ENCODE measurements at places on chromosomes 2 and 18.
A peak's percentile ranks its signal among the peaks of the same experiment; 100 is the strongest.

- H3K4me1 ChIP-seq, result peaks cover 7% of the 10 kb centered on the region
- H3K4me3 ChIP-seq, result no peak overlapping the region
- H3K27me3 ChIP-seq, result no peaks in the 10 kb centered on the region
- no peaks in the 10 kb centered on the region for H3K36me3 ChIP-seq
- DNase-seq, result no peak
Observed at GRCh38 chr2:177603181-177603580, 210.6 kb downstream of the AGPS start.

DNA sequence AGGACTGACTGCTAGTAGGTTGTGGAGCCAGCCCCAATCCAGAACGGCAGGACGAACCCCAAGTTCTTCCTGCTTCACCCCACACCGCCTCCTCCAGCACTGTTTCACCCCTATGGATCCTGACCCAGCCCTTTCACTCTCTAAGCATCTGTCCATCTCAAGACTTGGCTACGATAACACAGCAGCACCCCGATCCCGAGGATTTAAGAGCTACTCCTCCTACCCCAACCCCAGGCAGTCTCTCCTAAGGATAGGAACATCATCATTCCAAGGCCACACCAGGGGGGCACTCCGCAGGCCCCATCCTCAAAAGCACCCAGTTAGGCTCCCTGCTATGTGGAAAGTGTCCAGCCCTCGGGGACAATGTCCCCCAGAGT lies 645 bp downstream of the KCTD18 start:
- H3K27ac ChIP-seq, result peak overlapping the region; percentile 90
- no peaks in the 10 kb centered on the region for H3K27me3 ChIP-seq
- no peak for DNase-seq

GRCh38 chr2:32940316-32940997 lies 6.3 kb upstream of the LTBP1 start:
- H3K36me3 ChIP-seq, result no peaks in the 10 kb centered on the region
- peaks cover 10% of the 10 kb centered on the region for H3K27me3 ChIP-seq
- H3K4me3 ChIP-seq, result no peak overlapping the region
- no peak overlapping the region for H3K27ac ChIP-seq

- no peaks in the 10 kb centered on the region for H3K27me3 ChIP-seq
- peak; percentile 12 for DNase-seq
- H3K27ac ChIP-seq, result peak overlapping the region; percentile 39
- H3K4me1 ChIP-seq, result no peaks in the 10 kb centered on the region
- no peaks in the 10 kb centered on the region for H3K36me3 ChIP-seq
Observed at GRCh38 chr2:151946899-151947812, 118.9 kb upstream of the ARL5A start.

GRCh38 chr2:114631146-114631545 lies 188.7 kb downstream of the DPP10 start:
- no peak overlapping the region for H3K4me3 ChIP-seq
- no peaks in the 10 kb centered on the region for H3K4me1 ChIP-seq
- H3K36me3 ChIP-seq, result no peaks in the 10 kb centered on the region
- DNase-seq, result no peak
- no peak overlapping the region for H3K27ac ChIP-seq

DNA sequence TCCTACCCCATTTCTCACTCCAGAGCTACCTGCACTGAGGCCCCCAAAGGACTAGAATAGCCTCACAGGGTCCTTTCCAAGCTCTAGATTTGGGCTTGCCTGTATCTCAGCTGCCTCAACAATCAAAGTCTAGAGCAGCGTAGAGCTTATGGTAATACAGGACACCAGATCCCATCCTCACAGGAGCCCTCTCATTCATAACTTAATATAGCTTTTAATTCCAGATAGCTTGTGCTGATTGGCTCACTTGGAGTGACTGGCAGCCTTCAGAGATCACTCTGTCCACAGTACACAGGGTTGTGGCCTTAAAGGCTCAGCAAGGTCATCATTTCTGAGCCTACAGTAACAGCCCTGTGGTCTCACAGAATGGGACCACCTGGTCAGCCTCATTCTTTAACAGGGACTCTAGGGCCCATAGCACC lies 51.4 kb downstream of the ZFP36L2 start:
- H3K27ac ChIP-seq, result peak overlapping the region; percentile 81
- H3K27me3 ChIP-seq, result no peaks in the 10 kb centered on the region
- H3K36me3 ChIP-seq, result no peaks in the 10 kb centered on the region
- H3K4me1 ChIP-seq, result peaks cover 78% of the 10 kb centered on the region
- no peak for DNase-seq

GRCh38 chr2:144484201-144484948 lies 35.5 kb downstream of the ZEB2 start:
- no peak overlapping the region for H3K27ac ChIP-seq
- no peak for DNase-seq
- no peaks in the 10 kb centered on the region for H3K36me3 ChIP-seq
- H3K4me3 ChIP-seq, result no peak overlapping the region

- H3K4me3 ChIP-seq, result peak within 1 kb of the TSS; percentile 52
- H3K36me3 ChIP-seq, result no peaks in the 10 kb centered on the region
- H3K27ac ChIP-seq, result peak within 1 kb of the TSS; percentile 58
- peaks cover 48% of the 10 kb centered on the region for H3K27me3 ChIP-seq
Observed at GRCh38 chr2:55923091-55923981, at the start of gene EFEMP1. TSS of gene EFEMP1 (minus strand) at chr2:55923782. CDS start at chr2:55922440, 1,342 bp downstream.

DNA sequence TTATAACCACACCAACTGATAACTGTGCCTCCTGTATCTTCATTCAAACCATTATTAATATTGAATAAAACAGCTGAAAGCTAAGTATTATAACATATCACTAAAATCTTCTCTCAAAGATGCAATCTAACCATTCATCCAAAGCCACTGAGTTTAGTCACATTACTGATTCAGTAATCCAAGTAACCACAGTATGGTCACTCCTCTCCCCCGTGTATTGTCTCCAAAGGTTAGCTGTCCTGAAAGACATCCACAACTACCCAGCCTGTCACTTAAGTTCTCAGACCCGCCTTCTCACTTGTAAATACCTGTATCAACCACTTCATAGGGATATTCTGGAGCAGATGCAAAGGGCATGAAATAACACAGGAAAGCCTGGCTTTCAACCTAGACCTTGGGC lies 213.4 kb upstream of the BOD1L2 start:
- DNase-seq, result no peak
- H3K4me3 ChIP-seq, result no peak overlapping the region
- H3K4me1 ChIP-seq, result no peaks in the 10 kb centered on the region

GRCh38 chr18:7603259-7604000 lies 36.3 kb downstream of the PTPRM start:
- H3K27ac ChIP-seq, result no peak overlapping the region
- H3K27me3 ChIP-seq, result no peaks in the 10 kb centered on the region
- H3K4me1 ChIP-seq, result peaks cover 14% of the 10 kb centered on the region
- no peaks in the 10 kb centered on the region for H3K36me3 ChIP-seq
- no peak overlapping the region for H3K4me3 ChIP-seq
- DNase-seq, result no peak

DNA sequence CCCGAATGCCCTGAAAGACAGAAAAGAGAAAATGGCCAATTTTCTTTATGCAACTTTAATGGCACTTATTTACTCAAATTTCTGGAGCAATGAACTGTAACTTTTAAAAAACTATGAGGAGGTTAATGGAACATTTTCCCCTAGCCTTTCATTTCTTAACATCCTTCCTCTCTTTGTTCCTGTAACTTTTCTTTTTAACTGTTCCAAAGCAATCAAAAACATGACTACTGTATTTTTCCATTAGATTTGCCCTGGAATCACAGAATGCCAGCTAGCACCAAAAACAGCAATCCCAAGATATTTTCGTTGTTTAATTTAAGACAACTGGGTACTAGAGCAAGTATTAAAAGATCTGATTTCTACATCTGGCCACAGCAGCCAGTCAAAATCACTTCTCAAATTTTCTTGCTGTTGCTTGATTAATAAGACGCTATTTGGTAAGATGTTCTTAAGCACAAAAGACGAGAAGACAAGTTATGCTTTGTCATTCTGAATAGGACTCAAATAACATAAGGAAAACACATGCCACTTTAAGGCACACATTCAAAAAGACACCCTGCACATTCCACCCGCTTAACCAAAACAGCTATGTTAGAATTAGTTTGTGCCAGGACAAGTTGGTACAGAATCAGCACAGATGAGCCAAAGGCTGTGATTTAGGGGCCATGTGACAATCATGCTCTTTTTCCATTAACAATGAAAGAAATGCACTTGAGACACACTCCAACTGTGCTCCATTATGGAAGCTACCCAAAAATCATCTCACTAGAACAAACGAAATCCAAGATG lies 3.6 kb downstream of the STARD7 start:
- no peaks in the 10 kb centered on the region for H3K27me3 ChIP-seq
- no peaks in the 10 kb centered on the region for H3K36me3 ChIP-seq
- H3K27ac ChIP-seq, result peak overlapping the region; percentile 52
- DNase-seq, result no peak
- H3K4me1 ChIP-seq, result peaks cover 84% of the 10 kb centered on the region

DNA sequence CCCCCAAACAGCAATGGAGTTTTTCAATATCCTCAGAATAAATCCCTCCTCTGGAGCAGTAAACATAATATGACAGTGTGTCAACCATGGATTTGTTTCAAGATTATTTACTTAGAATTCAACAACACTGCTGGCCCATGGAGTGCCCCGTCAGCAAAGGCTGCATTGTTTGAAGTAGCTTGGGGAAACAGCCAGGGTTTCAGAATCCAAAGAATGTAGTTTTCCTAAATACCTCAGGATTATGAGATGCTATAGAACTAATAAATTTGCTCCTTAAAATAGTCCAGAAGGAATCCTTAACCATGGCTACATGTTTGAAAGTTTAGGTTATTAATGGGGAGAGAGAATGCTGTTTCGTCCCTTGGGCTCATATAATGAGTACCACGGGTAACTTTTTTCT lies 13.1 kb upstream of the CETN1 start:
- no peaks in the 10 kb centered on the region for H3K36me3 ChIP-seq
- no peak overlapping the region for H3K27ac ChIP-seq
- H3K4me3 ChIP-seq, result no peak overlapping the region
- no peaks in the 10 kb centered on the region for H3K27me3 ChIP-seq

- peaks cover 14% of the 10 kb centered on the region for H3K4me1 ChIP-seq
- H3K36me3 ChIP-seq, result no peaks in the 10 kb centered on the region
- H3K27me3 ChIP-seq, result no peaks in the 10 kb centered on the region
- H3K4me3 ChIP-seq, result no peak overlapping the region
Observed at GRCh38 chr18:13617826-13618515, 108.4 kb downstream of the FAM210A start.

GRCh38 chr2:240216167-240216566 lies 75.7 kb upstream of the OTOS start:
- no peak overlapping the region for H3K27ac ChIP-seq
- H3K36me3 ChIP-seq, result no peaks in the 10 kb centered on the region

DNA sequence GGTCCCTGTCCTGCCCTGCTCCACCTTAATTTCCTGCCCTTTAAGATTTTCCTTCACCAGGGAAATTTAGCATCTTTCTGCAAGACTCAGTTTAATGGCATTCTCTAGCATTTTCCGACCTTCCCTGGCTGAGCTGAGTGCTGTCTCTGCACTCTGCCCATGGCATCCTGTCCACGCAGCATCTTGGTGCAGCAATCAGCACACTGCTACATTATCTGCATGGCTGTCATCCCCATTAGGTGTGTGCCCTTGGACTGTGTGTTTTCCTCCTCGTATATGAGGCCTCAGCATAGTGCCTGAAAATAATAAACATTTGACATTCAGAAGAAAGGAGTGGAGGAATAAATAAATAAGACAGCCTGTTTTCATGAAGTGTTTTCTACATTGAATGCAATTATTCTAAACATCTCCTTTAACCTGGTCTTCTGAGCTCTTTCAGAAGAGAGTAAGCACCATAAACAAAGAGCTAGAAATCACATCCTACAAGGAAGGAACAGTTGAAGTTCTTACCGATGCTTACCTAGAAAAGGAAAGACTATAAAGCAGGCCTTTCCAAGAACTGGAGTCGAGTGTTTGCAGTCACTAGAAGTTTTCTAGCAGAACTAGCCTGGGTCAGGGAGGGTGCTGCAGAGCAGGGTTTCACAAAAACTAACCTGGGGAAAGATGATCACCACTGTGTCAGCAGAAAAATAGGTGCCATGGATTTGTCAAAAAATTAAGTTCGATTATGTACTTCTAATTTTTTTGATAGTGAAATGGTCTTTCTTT lies 131.4 kb upstream of the ITGB6 start:
- H3K36me3 ChIP-seq, result no peaks in the 10 kb centered on the region
- H3K27me3 ChIP-seq, result no peaks in the 10 kb centered on the region
- no peak overlapping the region for H3K4me3 ChIP-seq
- peaks cover 20% of the 10 kb centered on the region for H3K4me1 ChIP-seq
- DNase-seq, result no peak
- H3K27ac ChIP-seq, result no peak overlapping the region

DNA sequence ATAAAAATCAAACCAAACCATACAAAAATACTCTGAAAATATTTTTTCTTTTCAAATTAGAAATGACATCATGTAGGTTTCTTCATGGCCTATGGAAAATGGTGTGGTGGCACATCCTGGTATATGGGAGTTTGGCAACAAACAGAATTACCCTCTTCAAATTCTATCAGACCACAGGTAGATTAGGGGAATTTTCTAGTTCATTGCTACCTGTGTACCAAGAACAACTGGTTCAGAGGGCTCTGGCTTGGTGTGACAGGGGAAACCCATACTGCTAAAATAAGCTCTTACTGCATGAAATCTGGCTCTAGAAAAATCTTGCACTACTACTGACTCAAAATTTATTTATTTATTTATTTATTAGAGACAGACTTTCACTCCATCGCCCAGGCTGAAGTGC lies 63.4 kb upstream of the PELI1 start:
- no peak overlapping the region for H3K27ac ChIP-seq
- no peaks in the 10 kb centered on the region for H3K27me3 ChIP-seq
- no peak overlapping the region for H3K4me3 ChIP-seq
- no peaks in the 10 kb centered on the region for H3K36me3 ChIP-seq
- no peak for DNase-seq

GRCh38 chr18:10381516-10381915 lies 72.9 kb upstream of the APCDD1 start:
- H3K4me3 ChIP-seq, result no peak overlapping the region
- peaks cover 6% of the 10 kb centered on the region for H3K4me1 ChIP-seq
- H3K27me3 ChIP-seq, result no peaks in the 10 kb centered on the region
- DNase-seq, result no peak
- no peaks in the 10 kb centered on the region for H3K36me3 ChIP-seq

DNA sequence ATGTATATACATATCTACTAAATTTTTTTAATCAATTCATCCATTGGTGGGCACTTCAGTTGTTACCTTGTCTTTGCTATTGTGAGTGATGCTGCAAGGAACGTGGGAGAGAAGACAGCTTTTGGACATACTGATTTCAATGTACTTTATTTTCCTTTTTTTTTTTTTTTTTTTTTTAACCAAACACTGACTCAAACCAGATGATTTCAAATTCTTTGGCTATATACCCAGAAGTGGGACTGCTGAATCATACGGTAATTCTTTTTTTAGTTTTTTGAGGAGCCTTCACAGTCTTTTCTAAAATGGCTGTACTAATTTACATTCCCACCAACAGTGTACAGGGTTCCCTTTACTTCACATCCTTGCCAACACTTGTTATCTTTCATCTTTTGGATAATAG lies 204.7 kb downstream of the INSIG2 start:
- no peak for DNase-seq
- H3K27ac ChIP-seq, result no peak overlapping the region
- no peak overlapping the region for H3K4me3 ChIP-seq
- H3K4me1 ChIP-seq, result no peaks in the 10 kb centered on the region
- H3K36me3 ChIP-seq, result no peaks in the 10 kb centered on the region

All from transverse colon (tissue), 4 donors.